ENCODE measurements at places on chromosomes 2 and 18.
A peak's percentile ranks its signal among the peaks of the same experiment; 100 is the strongest.

DNA sequence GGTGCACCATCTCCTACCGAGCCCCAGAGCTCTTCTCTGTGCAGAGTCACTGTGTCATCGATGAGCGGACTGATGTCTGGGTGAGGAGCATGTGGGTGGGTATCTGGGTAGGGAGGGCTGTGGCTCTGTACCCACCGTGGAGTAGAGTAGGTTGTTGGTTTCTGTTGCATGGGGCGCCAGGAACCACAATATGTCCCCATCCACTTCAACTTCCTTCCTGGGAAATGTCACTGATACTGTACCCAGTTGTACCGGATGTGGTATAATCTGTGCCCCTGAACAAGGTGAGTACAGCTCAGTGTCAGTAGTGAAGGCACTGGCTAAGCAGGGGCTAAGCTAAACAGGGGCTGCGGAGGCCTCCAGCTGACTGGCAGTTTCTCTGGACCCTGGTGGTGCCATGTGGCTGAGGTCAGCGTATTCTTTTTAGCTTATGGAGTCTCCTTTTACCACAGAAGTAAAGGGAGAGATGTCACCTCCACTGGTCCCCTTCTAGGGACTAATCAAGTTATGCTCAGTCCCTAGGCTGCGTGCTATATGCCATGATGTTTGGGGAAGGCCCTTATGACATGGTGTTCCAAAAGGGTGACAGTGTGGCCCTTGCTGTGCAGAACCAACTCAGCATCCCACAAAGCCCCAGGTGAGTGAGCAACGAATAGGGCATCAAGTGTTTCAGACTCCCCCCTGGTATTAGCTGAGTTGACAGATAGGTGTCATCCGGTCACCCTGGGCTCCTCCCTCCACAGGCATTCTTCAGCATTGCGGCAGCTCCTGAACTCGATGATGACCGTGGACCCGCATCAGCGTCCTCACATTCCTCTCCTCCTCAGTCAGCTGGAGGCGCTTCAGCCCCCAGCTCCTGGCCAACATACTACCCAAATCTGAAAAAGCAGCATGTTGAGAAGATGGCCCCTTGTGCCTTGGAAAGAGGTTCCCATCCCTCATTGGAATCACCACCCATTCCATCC, 2.7 kb downstream of the STK16 start:
- no peak for DNase-seq

DNA sequence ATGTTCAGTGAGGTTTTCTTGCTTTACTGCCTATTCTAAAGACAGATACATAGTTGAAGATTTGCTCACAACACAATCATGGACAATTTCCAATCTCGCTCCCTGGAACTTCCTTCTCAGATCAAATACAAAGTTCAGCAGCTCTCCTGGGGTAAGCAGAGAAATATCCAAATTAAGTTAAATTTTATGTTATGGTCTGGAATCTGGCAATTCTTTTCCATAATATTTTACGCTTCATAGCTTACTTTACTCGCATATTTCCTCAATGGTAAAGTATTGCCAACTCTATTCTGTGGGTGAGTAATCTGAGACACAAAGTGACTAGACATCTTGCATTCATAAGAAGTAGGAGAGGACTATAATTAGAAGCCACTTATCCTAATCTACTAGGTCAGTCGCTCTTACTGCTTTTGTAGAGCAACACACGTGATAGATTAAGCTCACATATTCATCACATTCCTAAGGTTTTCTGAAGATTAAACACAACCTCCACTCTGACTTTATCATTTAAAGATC, 529.4 kb downstream of the CCDC85A start:
- no peak for DNase-seq

- DNase-seq, result peak; percentile 84
These were observed 183.5 kb downstream of the AGAP1 start for GRCh38 chr2:235677276-235677788.

GRCh38 chr2:67041051-67041450, 356.1 kb upstream of the ETAA1 start:
- DNase-seq, result no peak

DNA sequence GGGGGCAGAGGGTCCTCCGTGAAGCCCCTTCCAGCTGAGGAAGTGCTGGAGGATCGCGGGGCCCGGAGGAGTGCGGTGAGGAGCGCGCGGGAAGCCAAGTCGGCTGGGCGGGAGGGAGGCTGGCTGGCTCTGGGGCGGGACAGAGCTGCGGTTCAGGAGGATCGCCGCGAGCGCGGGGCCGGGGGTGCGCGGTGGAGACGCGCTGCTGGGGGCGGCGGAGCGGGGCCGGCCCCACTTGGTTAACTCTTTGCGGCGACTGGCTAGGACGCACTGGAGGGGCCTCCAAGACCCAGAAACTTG, 464 bp downstream of the CYBRD1 start:
- no peak for DNase-seq

Measured in NCI-H226 (cell line).